ENCODE measurements at places on chromosomes 5 and 9.

- DNase-seq = no peak
These were observed 477.1 kb downstream of the PDE4D start for GRCh38 chr5:59416451-59416850.

DNA sequence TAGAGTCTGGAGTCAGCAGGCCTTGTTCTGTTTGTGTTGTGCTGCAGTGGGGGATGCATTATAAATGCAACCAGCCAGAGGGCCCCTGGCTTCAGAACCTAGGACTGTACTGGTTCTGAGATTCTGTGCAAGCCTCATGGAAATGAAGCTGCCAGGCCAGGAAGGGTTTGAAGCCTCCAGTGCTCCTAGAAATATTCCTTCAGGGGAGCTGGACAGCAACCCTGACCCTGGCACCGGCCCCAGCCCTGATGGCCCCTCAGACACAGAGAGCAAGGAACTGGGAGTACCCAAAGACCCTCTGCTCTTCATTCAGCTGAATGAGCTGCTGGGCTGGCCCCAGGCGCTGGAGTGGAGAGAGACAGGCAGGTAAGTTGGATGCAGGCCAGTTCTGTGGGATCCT, at the start of gene SLC4A9:
TSS of gene SLC4A9 (plus strand) at position 94 of the 400 bp plus-strand sequence. CDS start at position 137, 43 bp downstream.
- no peak for DNase-seq

DNA sequence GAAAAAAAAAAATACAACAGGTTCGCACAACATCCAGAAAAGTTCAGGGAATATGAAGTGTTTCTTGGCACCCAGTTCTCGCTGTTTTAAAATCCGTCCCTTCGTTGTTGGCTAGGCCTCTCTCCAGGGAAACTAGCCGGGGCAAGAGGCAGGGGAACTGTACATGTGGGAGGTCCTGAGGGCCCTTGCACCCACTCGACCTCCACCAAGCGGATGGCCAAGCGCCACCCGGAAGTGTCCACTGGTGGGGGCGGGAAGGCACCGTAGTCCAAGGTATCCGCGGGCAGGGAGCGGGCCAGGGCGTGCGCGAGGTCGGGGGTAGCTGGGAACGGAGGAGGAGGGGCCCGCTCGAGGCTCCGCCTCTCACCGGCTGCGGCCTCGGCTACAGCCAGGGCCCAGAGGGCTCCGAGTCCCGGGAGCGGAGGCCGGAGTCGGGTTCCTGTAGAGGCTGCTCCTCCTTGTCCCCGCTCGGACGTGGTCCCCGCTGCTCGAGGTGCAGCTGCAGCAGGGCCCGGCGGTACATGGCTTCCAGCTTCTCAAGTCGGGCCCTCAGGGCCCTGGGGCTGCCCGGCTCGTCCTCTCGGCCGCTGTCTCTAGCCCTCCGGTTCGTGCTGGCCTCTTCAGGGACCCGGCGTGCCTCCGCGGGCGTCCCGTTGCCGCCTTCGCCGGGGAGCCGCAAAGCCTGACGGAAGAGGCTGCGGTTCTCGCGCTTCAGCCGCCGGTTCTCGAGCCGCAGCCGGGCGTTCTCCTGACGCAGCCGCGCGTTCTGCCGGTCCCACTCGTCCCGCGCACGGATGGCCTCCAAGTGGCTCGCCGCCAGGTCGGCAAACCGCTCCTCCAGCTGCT, 720 bp downstream of the TUSC1 start:
- no peak for DNase-seq

DNA sequence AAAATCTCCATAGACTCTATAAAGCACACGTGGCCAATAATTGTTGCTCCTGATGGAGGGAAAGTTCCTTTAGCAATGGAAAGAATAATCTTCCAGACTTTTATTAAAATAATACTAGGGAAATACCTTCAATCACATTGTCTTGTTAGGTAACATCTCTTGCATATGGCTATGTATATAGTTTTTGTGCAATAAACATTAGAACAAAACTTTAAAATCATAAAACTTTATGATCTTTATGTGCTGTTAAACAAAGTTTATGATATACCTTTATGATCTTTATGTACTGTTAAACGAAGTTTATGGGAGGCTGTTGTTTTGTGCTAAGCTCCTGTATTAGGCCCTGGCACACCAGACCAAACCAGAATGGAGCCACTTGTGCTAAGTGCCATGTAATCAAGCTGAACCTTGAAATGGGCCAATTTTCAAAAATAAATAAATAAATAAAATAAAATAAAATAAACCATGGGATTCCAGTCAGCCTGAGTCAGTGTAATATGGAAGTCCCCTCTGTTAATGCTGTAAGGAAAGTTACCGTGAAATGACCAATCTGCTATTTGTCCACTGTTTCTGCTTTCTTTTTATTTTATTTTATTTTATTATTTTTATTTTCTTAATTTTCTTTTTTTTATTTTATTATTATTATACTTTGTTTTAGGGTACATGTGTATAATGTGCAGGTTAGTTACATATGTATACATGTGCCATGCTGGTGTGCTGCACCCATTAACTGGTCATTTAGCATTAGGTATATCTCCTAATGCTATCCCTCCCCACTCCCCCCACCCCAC, 431.3 kb downstream of the SPATA31D1 start:
- DNase-seq = no peak

DNA sequence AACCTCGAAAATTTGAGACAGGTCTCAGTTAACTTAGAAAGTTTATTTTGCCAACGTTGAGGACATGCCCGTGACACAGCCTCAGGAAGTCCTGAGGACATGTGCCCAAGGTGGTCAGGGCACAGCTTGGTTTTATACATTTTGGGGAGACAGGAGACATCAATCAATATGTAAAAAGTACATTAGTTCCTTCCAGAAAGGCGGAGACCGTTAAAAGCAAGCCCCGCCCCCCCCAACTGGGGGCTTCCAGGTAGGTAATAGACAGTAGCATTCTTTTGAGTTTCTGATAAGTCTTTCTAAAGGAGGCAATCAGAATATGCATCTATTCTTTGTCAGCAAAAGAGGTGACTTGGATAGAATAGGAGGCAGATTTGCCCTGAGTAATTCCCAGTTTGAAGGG, 599 bp upstream of the MOCS2 start:
- DNase-seq = no peak

DNA sequence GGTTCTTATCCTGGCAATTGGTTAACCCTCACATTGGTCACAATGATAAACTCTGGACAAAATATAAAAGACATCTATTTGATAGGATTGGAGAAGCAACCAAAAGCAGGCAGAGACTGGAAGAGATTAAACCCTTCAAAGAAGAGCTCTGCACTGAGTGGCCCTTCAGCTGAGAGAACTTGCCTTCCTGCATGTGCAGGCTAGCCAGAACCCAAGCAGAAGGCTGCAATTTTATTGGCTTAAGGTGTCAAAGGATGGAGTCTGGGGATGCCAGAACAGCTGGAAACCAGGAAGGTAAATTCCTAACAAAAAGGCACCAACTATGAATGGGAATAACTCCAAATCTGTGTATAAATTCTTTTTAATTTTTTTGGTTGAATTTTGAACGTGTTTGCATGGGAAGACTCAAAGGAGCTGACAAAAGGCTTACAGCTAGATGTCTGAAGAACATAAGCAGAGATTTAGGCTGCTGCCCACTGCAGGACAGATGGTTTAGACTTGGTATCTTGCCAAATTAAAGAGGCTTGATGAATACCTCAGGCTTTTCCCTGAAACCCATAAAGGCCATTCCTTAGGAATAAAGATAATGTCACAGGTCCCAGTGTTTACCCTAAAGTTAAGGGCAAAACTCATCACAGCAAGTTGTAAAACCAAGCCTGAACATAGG, 66.3 kb downstream of the NR2F1 start:
- no peak for DNase-seq

DNA sequence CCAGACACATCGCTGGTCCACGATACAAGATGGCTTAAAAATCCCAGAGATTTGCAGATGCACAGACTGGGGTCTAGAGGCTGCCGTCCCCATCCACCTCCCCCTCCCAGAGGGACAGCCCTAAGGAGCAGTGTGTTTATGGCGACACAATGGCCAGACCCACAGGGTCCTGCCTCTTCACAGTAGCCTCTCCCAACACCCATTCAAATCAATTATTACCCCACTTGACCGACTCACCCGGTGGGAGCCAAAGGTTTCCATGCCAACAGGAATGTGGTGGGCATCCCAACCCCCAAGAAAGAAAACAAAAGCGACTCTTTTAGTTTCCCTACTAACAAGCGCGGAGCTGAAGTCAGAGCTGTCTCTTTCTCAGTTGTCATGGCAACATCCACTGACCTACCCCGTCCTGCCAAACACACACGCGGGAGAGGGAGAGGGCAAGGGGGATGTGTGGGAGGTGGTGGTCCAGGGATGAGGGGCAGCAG, 209.0 kb downstream of the TTLL11 start:
- DNase-seq = no peak

- DNase-seq = no peak
These were observed 957 bp downstream of the SHB start for GRCh38 chr9:38067859-38068681.
